Activated T-helper 2 cell treated with anti-CD3 and anti-CD28 coated beads, Interferon-gamma antibody, Interleukin-2, Interleukin-4, amounts not matched to agents 10 μg/mL and 5 μg/mL and 100 μg/mL, durations not matched to agents 14 hours and 24 hours and 36 hours (primary cell): ENCODE measurements at places on chromosomes 12 and 14.

DNA sequence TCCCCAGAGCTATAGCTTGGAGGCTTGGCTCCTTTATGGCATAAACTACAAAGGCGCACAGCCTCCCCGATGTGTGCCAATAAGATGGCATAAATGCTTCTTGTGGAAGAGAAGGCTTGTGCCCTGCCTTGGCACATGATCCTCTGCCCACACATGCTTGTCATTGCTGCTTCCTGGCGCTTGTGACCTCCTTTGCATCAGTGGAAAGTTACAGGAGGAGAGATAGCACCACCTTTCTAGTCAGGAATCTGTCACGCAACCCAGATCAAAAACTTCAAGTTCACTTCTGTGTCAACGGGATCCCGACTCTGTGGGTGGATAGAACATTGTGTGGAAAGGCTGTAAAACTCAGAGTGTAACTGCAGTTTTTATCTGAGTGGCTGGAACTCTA lies 183.8 kb upstream of the HIF1A start:
- no peak for DNase-seq

GRCh38 chr14:96081767-96082400 lies 42.7 kb downstream of the C14orf132 start:
- no peak for DNase-seq

DNA sequence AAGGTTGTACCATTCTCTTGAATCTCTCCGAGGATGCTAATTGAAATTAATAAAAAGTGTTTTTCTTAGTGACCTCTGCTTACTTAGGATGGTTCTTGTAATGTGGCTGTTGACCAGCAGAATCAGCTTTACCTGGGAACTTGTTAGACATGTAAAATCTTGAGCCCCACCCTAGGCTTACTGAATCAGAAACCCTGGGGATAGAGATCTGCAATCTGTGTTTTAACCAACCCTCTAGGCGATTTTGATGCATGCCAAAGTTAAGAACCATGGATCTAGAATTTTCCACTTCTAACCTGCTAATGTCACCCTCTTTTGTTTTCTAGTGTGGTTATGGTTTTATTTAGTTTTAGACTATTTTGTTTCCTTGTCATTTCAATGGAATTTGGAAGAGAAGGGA lies 6.5 kb downstream of the NUBPL start:
- DNase-seq: no peak

- DNase-seq: no peak
These were observed 196.1 kb downstream of the SLC15A4 start for GRCh38 chr12:128627659-128628058.

- DNase-seq: no peak
These were observed 6.6 kb downstream of the FGF6 start for GRCh38 chr12:4438834-4439596.

DNA sequence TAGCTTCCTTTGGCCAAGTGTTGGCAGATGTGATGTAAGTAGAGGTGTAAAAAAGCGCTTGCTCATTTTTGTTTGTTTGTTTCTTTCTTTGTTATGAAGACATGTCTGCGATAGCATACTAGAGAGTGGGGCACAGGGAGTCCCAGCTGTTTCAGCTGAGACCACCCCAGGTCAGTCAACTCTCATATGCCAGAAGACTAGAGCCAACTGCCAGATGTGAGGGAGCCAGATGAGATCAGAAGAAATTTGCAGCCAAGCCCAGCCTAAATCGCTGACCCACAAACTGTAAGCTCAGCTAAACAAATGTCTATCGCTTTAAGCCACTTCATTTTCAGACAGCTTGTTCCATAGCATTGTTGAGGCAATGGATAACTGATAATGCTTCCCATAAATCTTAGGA lies 397.1 kb downstream of the APAF1 start:
- DNase-seq: no peak

- DNase-seq: no peak
These were observed 87.0 kb downstream of the SAMD4A start for GRCh38 chr14:54653712-54654469.

DNA sequence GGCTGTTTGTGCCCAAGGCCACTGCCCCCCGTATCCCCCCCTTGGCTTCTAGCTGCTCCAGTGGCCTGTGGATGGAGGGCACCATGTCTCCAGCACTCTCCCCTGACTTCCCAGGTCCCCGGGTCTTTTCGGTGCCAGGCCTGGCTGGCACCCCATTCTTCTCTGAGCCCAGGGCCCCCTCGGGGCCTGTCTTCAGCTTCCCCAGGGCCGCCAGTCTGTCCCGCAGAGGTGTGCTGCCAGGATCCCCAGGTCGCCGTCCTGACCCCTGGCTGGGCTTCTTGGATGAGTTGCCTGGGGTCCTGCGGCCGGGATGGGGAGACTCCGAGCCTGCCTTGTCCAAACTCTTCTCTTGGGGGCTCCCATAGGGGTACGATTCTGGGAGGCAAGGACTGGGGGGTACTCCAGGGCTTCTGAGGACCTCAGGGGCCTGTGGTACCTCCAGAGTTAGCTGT lies 32.5 kb downstream of the NCKAP5L start:
- DNase-seq: no peak
